ENCODE measurements at places on chromosomes 13 and 19. TPM values are rescaled to one million over a fixed set of nuclear protein-coding genes. Genes with fewer than 3 reads are reported as not detected.
A peak's percentile ranks its signal among the peaks of the same experiment; 100 is the strongest.

GRCh38 chr19:16542910-16543472, 754 bp upstream of the CHERP start:
- no peak for DNase-seq

DNA sequence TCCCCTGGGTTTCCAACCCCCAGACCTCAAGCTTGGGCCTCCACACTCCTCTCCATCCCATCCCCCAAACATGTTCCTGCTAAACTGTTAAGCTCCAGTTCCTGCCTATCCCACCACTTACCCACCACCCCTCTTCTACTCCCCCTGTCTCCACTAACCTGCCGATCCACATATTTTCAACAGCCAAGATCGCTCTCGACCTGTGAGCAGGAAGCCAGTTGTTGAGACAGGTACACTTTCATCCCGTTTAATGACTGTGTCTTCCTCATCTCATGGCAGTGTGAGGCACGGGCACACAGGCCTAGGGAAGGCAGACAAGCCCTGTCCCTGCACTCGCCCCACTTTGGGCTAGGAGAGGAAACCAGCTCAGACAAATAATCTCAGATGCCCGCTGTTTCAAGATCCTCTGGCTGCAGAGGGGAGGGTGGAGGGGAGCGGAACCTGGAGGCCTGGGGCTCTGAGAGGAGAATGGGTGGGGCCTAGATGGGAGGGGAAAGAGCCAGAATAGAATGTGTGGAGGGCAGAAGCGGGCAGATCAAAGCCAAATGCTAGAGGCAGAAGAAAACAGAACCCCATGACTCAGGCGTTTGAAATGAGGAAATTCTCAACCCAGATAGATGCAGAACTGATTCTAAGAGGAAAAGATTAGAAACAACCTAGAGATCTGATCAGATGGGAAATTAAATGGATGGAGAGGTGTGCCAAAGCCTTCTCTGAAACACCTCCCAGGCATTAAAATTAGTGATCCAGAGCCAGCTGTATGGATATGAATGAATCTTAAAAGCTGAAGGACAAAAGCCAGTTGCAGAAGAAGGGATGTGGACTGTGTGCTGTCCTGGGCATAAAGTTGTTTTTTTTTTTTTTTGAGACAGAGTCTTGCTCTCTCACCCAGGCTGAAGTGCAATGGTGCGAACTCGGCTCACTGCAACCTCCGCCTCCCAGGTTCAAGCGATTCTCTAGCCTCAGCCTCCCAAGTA, 16.9 kb upstream of the CYP2S1 start:
- peak; percentile 41 for DNase-seq

The CEACAM6 gene
- 3.0 TPM for total RNA-seq

DNA sequence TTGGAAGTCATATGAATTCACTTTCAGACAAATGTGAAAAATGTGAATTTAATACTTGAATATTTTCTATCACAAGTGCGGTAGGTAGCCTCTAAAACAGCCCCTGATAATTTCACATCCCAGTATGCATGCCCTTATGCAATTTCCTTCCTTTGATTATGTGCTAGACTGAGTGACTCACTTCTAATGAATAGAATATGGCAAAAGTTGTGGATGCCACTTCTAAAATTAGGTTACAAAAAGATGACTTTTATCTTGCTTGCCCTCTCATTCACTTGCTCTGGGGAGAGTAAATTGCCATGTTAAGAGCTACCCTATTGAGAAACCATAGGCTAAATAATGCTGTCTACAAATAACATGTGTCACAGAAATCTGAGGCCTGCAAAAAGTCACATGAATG, 402.5 kb upstream of the PCDH9 start:
- no peak for DNase-seq

- DNase-seq, result no peak
Measured at GRCh38 chr13:42274386-42275097, 2.6 kb downstream of the AKAP11 start.
